ENCODE measurements at places on chromosomes 6 and 20.

GRCh38 chr6:55729665-55730064 lies 145.7 kb downstream of the BMP5 start:
- DNase-seq, result no peak

GRCh38 chr20:34948030-34948429 lies 7.6 kb downstream of the GSS start:
- DNase-seq, result no peak

- no peak for DNase-seq
These were observed 111.0 kb downstream of the TBXT start for GRCh38 chr6:166056637-166057036.

DNA sequence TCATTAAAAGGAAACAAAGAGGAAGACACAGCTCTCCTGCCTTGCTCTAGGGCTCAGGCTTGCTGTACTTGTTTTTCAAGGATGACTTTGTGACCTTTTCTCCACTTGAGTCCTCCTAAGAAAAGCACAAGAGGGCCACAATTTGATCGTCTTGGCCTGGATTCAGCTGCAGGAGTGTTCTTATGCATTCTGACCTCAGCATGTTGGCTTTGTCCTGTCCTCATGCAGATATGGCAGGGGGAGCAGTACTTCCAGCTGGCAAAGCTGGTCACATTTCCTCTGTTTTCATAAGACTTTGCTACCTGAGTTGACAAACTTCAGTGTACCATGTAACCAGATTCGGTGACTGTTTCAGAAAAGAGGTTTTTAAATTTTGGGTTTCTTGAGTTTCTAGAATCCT lies 30.8 kb downstream of the KDM1B start:
- DNase-seq, result no peak

GRCh38 chr6:143112084-143112768 lies 51.5 kb downstream of the AIG1 start:
- no peak for DNase-seq

- no peak for DNase-seq
These were observed 79.5 kb upstream of the MARCKS start for GRCh38 chr6:113777601-113778000.

DNA sequence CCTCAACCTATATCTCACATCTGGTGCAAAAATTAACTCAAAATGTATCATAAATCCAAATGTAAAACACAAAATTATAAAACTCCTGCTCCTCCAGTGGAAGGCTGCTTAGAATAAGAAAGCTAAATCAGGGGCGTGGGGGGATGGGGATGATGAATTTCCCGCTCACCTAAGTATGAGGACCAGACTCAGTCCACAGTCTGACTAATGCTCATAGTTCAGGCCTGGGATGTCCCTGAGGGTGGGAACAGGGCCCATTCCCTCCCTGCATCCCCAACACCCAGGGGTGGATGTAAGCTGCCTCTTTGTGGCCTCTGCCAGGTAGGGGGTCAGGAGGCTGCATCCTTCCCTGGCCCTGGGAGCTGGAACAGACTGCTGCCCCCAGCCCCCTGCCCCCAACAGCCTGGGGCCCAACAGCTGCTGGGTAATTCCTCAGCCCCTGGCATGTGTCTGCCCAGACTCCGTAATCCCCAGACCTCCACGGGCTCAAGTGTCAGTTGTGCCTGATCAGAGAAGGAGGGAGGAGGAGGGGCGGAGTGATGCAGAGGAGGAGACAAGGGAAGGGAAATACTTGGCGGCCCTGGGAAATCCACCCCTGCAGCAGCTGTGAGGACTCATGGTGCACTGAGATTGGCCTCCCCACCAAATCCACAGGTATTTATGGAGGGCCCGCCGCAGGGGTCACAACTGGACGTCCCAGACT lies 224.5 kb downstream of the PREX1 start:
- DNase-seq, result peak; percentile 90

- DNase-seq, result no peak
These were observed 132.3 kb downstream of the PDE7B start for GRCh38 chr6:135983718-135984343.

GRCh38 chr6:149093643-149094042 lies 223.9 kb upstream of the TAB2 start:
- DNase-seq, result no peak

GRCh38 chr20:19478320-19478895 lies 266.0 kb downstream of the SLC24A3 start:
- no peak for DNase-seq

DNA sequence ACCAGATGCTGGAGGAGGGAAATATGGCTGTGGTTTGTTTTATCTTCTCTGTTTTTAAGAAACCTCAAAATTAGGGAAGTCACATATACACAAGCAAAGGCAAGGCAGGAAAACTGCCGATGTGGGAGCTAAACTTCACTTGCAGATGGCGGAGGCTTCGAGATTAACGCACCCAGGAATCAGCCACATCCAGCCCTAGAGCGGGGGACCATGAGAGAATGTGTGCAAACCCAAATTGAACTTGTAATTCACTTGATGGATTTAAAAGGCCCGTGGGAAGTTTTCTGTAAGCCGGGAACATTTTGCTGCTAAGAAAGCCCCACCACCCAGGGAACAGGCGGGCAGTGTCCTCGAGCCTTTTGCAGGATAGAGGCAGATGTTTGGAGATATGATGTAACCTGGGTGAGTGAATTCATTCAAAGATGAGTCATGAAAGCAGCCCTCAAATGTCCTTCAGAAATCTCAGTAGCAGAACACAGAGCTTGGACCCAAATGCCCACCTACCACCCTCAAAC lies 39.9 kb downstream of the PREX1 start:
- DNase-seq, result no peak

DNA sequence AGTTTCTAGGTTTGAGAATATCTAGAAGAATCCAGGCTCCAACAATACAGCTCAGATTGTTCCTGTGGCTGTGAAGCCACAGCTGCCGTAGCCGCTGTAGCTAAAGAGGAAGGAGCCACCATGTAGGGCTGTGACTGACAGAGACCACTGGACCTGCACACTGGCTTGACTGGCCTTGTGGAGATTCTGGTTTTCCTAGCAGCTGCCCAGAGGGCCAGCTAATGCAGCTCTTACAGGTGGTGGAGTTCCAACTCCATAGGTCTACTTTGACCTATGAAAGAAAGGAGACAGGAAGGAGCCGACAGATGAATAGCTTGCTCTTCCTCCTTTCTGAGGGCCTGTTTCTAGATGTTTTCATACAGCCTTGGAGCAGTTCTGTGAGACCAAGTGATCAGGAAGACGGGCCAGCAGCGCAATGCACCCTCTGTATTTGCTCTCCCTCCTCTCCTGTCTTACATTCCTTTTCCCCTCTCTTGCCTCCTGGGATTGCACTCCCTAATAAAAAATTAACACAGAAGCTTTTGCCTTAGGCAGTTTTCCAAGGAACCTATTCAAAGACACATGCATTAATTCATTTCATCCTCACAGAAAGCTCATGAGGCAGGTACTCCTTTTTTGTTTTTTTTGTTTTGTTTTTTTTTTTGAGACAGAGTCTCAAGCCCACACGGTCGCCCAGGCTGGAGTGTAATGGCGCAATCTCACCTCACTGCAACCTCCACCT lies 51.8 kb upstream of the MYB start:
- DNase-seq, result no peak

GRCh38 chr6:134634966-134635365 lies 314.9 kb downstream of the ALDH8A1 start:
- DNase-seq, result no peak

- no peak for DNase-seq
These were observed 1.1 kb upstream of the CDC5L start for GRCh38 chr6:44386364-44386928.

DNA sequence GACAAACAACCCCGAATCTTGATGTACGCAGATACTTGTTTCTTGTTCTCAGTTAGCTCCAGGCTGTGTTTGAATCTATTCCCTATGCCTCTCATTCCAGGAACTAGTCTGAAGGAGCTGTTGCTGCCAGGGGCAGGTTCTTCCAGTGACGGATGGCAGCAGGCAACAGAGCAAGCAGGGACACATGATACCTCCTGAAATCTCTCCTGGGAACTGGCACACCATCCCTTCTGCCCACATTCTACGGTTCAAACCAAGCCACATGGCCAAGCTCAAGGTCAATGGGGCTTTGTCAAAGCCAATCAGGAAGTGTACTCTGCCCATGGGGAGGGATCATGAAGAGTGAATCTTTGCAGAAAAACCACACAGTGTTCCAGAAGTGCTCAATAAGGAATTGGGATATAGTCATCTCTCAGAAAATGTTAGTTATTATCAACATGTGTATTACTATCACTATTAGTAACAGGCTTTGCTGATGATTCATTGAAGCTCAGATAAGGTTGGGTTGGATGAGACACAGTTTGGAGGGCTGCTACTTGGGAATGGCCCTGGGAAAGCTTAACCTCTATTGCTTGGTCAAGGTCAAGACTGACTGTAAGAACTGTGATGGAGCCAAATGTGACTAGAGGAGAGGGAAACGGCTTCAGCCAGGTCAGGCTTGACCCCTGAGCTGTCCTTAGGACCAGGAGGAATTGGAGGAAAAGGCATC lies 454.9 kb downstream of the PTPRT start:
- DNase-seq, result peak; percentile 59

DNA sequence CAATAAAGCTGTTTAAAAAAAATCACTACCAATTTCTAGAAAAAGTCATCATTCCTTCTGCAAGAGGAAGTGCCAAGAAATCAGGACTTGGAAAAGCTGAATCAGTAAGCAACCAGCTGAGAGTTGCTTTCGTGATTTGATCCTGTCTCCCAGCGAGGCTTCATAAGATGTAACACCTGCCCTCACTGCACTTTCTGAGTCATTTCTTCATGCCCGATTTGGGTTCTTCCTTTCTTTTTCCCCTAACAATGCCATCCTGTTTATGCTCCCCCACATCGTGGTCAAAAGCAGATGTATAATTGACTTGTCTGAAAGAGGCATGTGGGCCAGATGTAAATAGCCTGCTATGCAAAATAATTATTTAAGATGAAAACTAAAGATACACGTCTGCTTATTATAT lies 52.1 kb downstream of the RIPOR2 start:
- no peak for DNase-seq

DNA sequence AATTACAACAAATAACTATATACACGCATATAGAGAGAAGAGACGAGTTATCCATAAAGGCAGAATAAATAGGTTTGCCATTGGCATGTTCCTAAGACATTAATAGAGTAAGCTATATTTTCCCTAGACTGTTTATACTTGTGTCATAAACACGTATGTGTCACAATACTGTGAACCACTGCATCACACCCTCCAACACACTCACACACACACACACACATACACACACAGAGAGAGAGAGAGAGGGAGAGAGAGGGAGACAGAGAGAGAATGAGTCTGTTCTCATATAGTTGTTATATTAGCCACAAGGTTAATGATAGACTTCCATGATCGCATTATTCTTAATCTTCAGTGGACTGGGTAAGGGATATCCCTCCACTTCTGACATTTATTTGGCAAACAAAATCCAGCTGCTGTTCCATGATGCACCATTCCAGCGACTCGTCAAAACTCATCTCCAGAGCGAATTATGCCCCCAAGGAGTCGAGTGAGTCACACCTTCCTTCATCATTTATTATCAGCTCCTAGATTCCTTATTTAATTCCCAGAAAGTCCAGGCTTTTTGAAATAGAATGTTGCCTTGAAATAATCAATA lies 82.8 kb upstream of the HIVEP1 start:
- DNase-seq, result no peak

DNA sequence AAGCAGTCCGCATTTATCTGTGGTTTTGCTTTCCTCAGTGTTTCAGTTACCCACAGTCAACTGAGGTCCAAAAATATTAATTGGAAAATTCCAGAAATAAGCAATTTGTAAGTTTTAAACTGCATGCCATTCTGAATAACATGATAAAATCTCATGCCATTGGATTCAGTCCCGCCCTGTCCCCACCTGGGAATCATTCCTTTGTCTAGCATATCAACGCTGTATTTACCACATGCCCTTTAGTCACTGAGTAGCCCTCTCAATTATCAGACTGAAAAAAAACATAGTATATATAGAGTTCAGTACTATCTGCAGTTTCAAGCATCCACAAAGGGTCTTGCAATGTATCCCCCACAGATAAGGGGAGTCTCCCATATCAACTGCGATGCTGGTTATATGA lies 17.1 kb downstream of the RANBP9 start:
- DNase-seq, result no peak

DNA sequence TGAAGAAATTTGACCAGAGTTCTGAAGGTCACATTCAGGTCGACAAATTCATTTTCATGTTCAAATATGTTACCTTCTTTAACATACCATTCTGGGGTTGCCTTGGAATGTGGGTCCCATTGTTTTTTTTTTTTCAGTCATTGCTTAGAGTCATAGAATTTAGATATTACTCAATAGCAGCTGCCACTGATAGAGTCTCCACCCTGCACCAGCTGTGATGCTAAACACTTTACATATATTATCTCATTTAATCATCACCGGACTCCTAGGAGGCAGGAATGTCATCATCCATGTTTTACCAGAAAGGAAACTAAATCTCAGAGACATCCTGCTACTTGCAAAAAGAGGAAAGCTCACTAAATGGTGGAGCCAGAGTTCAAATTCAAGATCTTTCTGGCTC lies 204.7 kb downstream of the ESR1 start:
- DNase-seq, result no peak

DNA sequence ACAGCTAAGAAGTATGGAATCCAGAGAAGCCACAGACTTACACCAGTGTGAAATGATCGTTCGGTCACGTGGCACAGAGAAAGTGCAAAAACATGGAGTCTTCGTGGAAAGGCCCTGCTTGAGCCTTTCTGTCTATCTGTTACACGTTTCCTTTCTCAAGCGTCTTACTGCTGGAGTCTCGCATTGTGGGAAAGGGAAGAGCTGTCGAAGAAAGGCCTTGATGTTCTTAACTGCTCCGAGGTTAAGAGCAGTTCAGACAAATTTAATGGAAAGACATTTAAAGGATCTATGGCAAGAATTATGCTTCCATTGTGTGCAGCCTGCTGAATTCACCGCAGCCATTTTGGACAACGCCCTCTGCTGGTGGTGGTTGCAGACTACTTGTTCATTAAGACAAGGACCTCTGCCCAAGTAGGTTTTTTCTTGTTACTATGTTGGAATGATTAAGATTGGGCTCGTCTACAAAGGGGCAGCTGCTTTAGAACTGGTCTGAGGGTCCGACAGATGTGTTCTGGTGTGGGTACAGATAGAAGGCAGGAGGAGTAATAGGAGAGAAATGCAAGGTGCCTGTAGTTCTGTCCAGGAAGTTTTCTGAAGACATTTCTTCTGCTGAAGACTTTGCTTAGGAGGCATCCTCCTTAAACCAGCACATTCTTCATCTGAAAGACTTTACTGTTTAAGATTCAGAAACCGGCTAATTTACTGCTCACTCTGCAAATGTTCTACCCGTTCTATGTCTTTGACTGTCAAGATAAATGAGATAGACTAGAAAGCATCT lies 24.7 kb upstream of the CCN6 start:
- peak; percentile 53 for DNase-seq

DNA sequence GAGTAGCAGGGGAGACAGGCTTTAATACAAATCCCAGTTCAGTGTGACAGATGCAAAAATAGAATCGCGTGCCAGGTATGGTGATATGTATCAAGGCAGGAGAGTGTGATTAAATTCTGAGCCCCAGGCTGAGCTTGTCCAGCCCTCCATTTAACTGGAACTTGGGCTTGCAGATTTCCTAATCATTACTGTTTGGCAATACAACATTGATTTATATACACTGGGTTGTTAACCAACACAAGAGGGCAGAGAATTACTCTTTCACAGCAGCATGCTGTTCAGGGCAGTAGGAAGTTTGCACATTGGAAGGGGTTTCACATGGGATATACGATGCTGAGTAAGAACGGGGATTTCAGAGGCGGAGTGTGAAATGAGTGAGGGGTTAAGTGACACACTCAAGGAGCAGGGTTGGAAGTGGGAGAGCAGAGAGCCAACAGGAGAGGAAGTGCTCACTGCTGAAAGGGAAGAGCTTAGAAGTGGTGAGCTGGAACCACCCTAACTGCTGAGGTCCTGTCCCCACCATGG lies 70.8 kb upstream of the ATXN1 start:
- DNase-seq, result no peak
